CD4-positive, CD25-positive, alpha-beta regulatory T cell (primary cell): ENCODE measurements at places on chromosomes 7 and 10.

- no peak for DNase-seq
Observed at GRCh38 chr7:157462419-157462771, 125.6 kb downstream of the DNAJB6 start.

DNA sequence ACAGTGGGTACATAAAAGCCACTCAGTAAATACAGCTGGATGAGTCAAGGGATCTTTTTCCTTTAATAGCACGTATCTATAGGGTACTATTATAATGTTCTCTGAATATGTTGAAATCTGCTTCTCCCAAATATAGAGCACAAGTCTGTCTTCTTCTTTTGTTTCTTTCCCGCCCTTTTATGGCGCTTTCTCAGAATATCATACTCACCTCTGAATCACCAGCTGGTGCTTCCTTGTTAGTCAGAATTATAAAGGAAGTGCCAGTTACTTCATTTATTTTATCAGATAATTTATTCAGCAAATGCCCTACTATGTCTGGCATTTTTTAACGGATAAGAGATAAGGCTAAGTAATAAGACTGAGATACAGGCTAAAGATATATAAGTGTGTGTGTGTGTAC is 772.9 kb downstream of the SORCS3 start:
- no peak for DNase-seq

GRCh38 chr7:44101966-44102845 is 1.9 kb upstream of the AEBP1 start:
- no peak for DNase-seq

GRCh38 chr10:131127610-131128009 is 183.9 kb downstream of the TCERG1L start:
- no peak for DNase-seq

DNA sequence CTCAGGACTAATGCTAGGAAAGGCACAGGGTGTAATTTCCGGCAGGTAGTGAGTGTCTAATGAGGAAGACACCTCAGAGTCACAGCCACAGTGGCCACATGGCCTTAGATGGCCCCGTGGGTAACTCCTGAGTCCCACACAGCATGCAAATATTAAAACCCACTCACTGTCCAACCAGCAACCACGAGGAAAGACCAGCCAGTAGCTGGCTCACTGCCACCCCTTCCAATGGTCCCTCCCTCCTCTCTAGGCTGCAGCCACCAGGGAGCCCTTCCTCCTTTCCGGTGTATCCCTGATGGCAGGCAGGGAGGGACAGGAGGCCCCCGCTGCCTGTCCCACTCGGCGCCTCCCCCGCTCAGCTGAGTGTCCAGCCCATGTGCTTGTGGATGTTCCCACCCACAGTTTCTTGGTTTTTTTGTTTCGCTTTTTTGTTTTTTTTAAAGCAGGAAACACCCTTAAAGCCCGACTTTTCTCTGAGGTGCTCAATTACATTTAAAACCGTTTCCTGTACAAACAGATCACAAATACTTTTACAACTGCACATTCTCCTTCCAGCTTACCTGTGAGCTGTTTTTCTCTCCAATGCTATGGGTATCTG is 9.2 kb downstream of the BNIP3 start:
- peak; percentile 84 for DNase-seq

DNA sequence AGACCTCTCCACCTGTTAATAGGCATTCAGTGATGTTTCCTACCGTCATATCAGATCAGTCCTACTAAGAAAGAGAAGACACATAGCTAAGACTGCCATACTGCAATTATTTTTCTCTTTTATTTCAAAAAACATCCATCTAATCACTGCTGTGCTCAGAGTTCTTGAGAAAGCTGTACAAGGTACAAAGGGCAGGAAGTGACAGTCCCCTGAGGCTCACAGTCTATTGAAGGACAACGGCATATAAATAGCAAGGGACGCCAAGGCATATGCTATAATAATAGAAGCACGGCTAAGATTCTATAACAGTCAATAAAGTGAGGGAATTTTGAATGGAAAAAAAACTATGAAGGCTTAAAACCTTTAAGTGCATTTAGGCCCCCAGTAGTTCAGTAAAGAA is 415.3 kb upstream of the NRP1 start:
- DNase-seq = no peak

- DNase-seq = no peak
Observed at GRCh38 chr10:17599089-17599488, 18.1 kb downstream of the HACD1 start.

GRCh38 chr7:117146511-117146910 is 176.3 kb downstream of the WNT2 start:
- DNase-seq = no peak

- no peak for DNase-seq
Observed at GRCh38 chr10:70662362-70663220, 9.7 kb upstream of the ADAMTS14 start.

- DNase-seq = no peak
Observed at GRCh38 chr7:94921911-94922310, 14.5 kb downstream of the PPP1R9A start.

DNA sequence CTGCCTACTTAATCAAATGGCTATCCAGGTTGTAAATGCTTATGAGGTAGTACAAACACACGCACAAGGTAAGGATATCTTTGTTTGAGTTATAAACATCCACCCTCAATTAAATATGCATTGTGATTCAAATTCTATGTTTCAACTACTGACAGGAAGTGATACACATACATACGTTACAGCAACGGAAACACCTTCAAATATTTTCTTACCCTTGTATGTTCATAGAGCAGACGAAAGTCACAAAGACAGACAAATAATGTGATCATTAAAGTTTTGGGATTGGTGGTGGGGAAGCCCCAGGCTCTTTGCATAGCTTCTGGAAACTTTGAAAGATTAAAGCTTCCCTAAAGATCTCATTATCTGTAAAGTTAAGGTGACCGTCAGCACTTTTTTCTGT is 521.0 kb downstream of the PARD3 start:
- no peak for DNase-seq

GRCh38 chr7:19051767-19052375 is 65.6 kb downstream of the TWIST1 start:
- no peak for DNase-seq
